ENCODE measurements at places on chromosomes 1 and 21. TPM values are rescaled to one million over a fixed set of nuclear protein-coding genes. Genes with fewer than 3 reads are reported as not detected.
A peak's percentile ranks its signal among the peaks of the same experiment; 100 is the strongest.

The PDC gene
- total RNA-seq, result not detected

The CFHR2 gene
- not detected for total RNA-seq

The TNFSF18 gene
- total RNA-seq, result 0.18 TPM

The SPATA21 gene
- total RNA-seq, result 0.04 TPM

The HIVEP3 gene
- total RNA-seq, result 0.93 TPM

The HSD3B1 gene
- total RNA-seq, result 0.53 TPM

The SELE gene
- total RNA-seq, result 1.6 TPM

The ITLN2 gene
- not detected for total RNA-seq

The CYP4A11 gene
- 0.13 TPM for total RNA-seq

- H3K36me3 ChIP-seq, result peaks cover 7% of the 10 kb centered on the region
- H3K27ac ChIP-seq, result no peak overlapping the region
- no peak overlapping the region for H3K4me3 ChIP-seq
- DNase-seq, result no peak
- no peaks in the 10 kb centered on the region for H3K27me3 ChIP-seq
Observed at GRCh38 chr1:24417681-24418080, 2.1 kb downstream of the NIPAL3 start.

GRCh38 chr1:157234705-157235273, 96.6 kb upstream of the ETV3 start:
- H3K4me3 ChIP-seq, result no peak overlapping the region
- no peak overlapping the region for H3K27ac ChIP-seq
- no peaks in the 10 kb centered on the region for H3K27me3 ChIP-seq
- H3K4me1 ChIP-seq, result no peaks in the 10 kb centered on the region

DNA sequence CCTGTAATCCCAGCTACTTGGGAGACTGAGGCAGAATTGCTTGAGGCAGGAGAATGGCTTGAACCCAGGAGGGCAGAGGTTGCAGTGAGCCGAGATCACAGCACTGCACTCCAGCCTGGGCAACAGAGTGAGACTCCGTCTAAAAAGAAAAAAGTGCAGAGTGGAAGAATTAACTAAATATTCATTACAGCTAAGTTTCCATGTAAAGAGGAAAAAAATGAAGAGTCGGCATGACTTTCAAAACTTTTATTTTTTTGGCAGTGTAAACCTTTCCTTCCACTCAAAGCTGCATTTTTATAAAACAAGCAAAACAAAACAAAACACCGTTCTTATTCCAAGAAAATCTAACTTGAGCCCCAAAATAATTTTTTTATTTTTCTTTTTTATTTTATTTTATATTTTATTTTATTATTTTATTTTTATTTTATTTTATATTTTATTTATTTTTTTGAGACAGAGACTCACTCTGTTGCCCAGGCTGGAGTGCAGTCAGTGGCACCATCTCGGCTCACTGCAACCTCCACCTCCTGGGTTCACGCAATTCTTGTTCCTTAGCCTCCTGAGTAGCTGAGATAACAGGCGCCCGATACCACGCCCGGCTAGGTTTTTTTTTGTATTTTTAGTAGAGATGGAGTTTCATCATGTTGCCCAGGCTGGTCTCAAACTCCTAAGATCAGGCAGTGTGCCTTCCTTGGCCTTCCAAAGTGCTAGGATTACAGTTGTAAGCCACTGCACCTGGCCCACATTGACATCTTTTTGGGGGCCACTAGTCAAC, 62.9 kb downstream of the PACC1 start:
- no peak overlapping the region for H3K4me3 ChIP-seq
- H3K4me1 ChIP-seq, result no peaks in the 10 kb centered on the region

DNA sequence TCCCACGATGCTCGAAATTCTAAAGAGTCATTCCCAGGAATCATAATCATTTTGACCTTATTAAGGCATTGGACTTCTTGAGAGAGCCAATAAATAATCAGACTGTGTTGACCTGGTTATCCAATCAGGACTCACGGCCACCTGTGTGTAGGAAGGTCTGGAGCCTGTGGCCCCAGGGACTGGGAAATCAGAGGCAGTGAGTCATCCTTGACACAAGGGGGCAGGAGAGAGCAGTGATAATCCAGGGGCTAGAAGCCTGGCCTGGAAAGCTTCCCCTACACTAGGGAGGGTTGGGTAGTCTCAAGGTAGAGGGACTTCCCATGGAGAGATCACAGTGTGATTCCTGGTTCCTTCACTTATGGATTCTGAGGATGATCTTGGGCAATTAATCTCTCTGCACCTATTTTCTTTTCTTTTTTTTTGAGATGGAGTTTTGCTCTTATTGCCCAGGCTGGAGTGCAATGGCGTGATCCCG, 4.7 kb downstream of the MR1 start:
- H3K4me1 ChIP-seq, result peaks cover 5% of the 10 kb centered on the region
- H3K4me3 ChIP-seq, result no peak overlapping the region
- H3K27me3 ChIP-seq, result no peaks in the 10 kb centered on the region
- H3K27ac ChIP-seq, result no peak overlapping the region
- peak; percentile 51 for DNase-seq
- H3K36me3 ChIP-seq, result no peaks in the 10 kb centered on the region

DNA sequence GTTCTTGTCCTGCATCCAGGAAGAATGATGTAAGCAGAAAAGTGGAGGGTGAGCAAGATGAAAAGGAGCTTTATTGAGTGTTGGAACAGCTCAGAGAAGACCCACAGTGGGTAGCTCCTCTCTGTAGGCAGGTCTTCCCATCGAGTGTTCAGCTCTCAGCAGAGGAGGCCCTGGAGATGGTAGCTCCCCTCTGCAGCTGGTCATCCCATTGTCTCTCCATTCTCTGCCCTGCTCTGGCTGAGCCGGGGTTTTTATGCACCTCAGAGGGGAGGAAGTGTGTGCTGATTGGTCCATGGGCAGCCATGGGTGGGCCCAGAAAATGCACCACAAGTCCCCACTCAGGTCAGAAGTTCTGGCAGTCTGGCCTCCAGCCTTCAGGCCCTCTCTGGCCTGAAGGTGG, 713.7 kb downstream of the MATN1 start:
- H3K27ac ChIP-seq, result no peak overlapping the region
- no peak overlapping the region for H3K4me3 ChIP-seq
- H3K4me1 ChIP-seq, result no peaks in the 10 kb centered on the region
- DNase-seq, result no peak

GRCh38 chr1:37560401-37561132, 3.8 kb downstream of the DNALI1 start:
- H3K4me3 ChIP-seq, result no peak overlapping the region
- DNase-seq, result peak; percentile 35
- peaks cover 31% of the 10 kb centered on the region for H3K36me3 ChIP-seq

- peaks cover 70% of the 10 kb centered on the region for H3K36me3 ChIP-seq
- no peaks in the 10 kb centered on the region for H3K27me3 ChIP-seq
- no peak for DNase-seq
- H3K4me1 ChIP-seq, result peaks cover 5% of the 10 kb centered on the region
Observed at GRCh38 chr1:35184495-35185199, 8.3 kb downstream of the SFPQ start.

DNA sequence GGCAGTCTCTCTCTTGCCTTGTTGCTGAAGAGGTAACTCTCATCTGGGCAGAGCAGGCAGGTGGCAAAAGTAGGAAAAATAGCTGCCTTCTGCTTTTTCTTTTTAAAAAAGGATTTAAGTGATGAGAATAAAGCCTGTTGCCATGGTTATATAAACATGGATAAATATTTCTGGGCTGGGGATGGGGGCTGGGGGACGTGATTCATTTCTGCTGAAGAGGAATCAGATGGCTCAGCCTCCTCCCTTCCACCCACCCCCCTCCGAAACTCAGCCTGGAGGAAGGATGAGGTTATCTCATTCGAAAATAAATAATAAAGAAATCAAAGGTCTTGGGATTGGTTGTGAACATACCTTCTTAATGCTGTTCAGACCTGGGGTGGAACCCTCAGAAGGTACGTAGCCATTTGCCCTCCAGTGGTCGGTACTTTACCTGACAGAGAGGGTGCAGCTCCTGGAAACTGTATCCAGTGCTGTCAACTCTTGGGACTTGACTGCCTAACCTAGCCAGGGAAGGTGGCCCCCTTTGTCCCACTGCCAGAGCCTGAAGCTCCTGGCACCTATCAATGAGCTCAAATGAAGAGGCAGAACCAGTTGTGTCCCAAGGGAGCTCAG, 3.8 kb upstream of the INKA2 start:
- H3K4me1 ChIP-seq, result peaks cover 52% of the 10 kb centered on the region
- H3K27me3 ChIP-seq, result peaks cover 11% of the 10 kb centered on the region
- H3K4me3 ChIP-seq, result no peak overlapping the region
- H3K27ac ChIP-seq, result no peak overlapping the region

GRCh38 chr1:184743062-184743756, 11.4 kb downstream of the EDEM3 start:
- no peaks in the 10 kb centered on the region for H3K4me1 ChIP-seq
- no peak overlapping the region for H3K27ac ChIP-seq
- no peak for DNase-seq
- H3K36me3 ChIP-seq, result no peaks in the 10 kb centered on the region
- H3K27me3 ChIP-seq, result no peaks in the 10 kb centered on the region

GRCh38 chr1:235295902-235296350, 32.1 kb downstream of the ARID4B start:
- H3K27me3 ChIP-seq, result no peaks in the 10 kb centered on the region
- DNase-seq, result no peak
- H3K36me3 ChIP-seq, result no peaks in the 10 kb centered on the region

GRCh38 chr1:232305050-232305449, 324.9 kb downstream of the SIPA1L2 start:
- H3K4me1 ChIP-seq, result peaks cover 12% of the 10 kb centered on the region
- no peak overlapping the region for H3K27ac ChIP-seq
- no peaks in the 10 kb centered on the region for H3K36me3 ChIP-seq
- H3K4me3 ChIP-seq, result no peak overlapping the region
- DNase-seq, result no peak

GRCh38 chr1:8223526-8223925, 94.4 kb upstream of the SLC45A1 start:
- no peaks in the 10 kb centered on the region for H3K27me3 ChIP-seq
- no peaks in the 10 kb centered on the region for H3K36me3 ChIP-seq
- no peak overlapping the region for H3K4me3 ChIP-seq
- no peaks in the 10 kb centered on the region for H3K4me1 ChIP-seq
- no peak overlapping the region for H3K27ac ChIP-seq

GRCh38 chr1:82843876-82844275, 1043.1 kb downstream of the ADGRL2 start:
- H3K27ac ChIP-seq, result no peak overlapping the region
- H3K27me3 ChIP-seq, result no peaks in the 10 kb centered on the region

DNA sequence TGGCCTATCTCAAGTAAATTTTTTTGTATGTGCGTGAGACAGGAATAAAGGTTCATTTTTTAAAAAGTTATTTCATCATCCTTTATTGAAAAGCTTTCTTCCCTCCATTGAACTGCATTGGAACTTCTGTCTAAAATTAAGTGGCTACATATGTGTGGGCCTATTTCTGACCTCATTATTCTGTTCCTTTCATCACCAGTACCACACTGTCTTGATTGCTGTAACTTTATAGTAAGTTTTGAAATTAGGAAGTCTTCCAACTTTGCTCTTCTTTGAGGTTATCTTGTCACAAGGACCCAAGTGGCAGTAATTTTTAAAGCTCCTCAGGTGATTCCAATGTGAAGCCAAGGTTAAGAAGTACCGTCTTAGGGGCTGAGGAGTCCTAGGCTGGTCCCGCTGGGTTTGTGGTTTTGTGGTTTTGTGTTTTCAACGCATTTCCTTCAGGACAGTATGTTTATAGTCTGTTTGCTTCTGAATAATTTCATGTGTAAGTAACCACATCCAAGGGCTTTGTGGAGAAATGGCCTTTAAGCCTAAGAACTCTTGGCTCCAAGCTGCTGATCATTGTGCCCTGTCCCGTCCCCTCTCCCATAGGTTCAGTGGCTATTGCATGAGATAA, 12.4 kb upstream of the SCAF4 start:
- H3K27ac ChIP-seq, result no peak overlapping the region
- no peaks in the 10 kb centered on the region for H3K27me3 ChIP-seq
- H3K4me3 ChIP-seq, result no peak overlapping the region
- no peaks in the 10 kb centered on the region for H3K36me3 ChIP-seq

DNA sequence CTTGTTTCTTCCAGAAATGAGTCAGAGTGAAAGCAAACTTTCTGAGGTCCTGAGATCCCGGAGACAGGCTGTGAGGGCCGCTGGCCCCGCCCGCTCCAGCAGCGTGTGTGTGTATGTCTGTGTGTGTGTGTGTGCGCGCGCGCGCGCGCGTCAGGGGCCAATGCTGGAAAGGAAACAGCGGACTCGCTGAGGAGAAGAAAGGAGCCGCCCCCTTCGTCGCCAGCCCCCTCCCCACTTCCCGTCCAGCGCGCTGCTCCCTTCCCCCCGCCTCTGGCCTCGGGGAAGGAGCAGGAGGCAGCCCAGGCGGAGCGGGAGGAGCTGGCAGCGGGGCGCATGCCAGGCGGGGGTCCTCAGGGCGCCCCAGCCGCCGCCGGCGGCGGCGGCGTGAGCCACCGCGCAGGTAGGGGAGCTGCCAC, at the start of gene DISC1:
TSS of gene DISC1 (plus strand) at position 256 of the 416 bp plus-strand sequence. CDS start at position 334, 78 bp downstream.
- peak; percentile 96 for DNase-seq
- H3K4me1 ChIP-seq, result peaks cover 19% of the 10 kb centered on the region

DNA sequence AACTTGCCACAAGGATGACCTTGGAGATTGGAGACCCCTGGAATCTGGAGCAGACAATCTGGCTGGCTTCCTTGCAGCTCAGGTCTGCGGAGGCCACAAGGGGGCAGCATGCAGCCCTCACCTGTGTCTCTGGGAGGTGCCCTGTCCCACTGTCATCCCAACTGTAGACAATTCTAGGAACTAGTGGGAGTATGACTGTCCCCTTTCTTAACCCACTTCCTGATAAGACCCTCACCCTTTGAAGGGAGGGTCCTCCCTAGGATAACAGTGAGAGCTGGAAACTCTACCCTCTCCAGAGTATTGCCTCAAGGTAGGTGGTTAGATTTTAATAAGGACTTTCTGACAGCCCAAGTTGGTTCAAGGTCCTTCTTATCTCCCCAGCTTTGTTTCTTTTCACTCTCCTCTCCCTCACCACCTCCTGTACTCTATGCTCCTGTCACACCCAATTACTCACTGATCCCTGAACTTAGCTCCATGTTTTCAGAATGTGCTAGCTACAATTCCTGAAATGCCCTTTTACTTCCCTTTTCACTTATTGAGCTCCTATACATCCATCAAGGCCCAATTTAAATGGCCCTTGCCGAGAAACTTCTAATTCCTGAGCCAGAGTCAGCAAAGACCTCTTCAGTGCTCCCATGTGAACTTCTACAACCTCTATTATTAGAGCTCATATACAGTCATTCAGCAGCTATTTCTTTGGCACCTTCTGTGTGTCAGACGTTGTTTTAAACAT, 9.2 kb upstream of the KCNQ4 start:
- H3K4me1 ChIP-seq, result peaks cover 22% of the 10 kb centered on the region
- H3K27me3 ChIP-seq, result no peaks in the 10 kb centered on the region
- H3K27ac ChIP-seq, result no peak overlapping the region
- peak; percentile 54 for DNase-seq

GRCh38 chr21:20261364-20261763, 736.8 kb upstream of the NCAM2 start:
- H3K27ac ChIP-seq, result no peak overlapping the region
- no peaks in the 10 kb centered on the region for H3K27me3 ChIP-seq
- no peak overlapping the region for H3K4me3 ChIP-seq
- H3K4me1 ChIP-seq, result no peaks in the 10 kb centered on the region

GRCh38 chr1:65163201-65163805, 15.3 kb downstream of the AK4 start:
- H3K27ac ChIP-seq, result no peak overlapping the region
- H3K27me3 ChIP-seq, result no peaks in the 10 kb centered on the region
- no peak overlapping the region for H3K4me3 ChIP-seq
- H3K4me1 ChIP-seq, result no peaks in the 10 kb centered on the region
- H3K36me3 ChIP-seq, result no peaks in the 10 kb centered on the region

- no peaks in the 10 kb centered on the region for H3K27me3 ChIP-seq
- peaks cover 11% of the 10 kb centered on the region for H3K4me1 ChIP-seq
- no peaks in the 10 kb centered on the region for H3K36me3 ChIP-seq
- peak; percentile 86 for DNase-seq
- no peak overlapping the region for H3K4me3 ChIP-seq
- peak overlapping the region; percentile 47 for H3K27ac ChIP-seq
Observed at GRCh38 chr1:231139125-231139649, 22.7 kb upstream of the TRIM67 start.

GRCh38 chr1:154208677-154209388, 2.7 kb upstream of the CFAP141 start:
- no peaks in the 10 kb centered on the region for H3K4me1 ChIP-seq
- H3K4me3 ChIP-seq, result no peak overlapping the region
- H3K27me3 ChIP-seq, result no peaks in the 10 kb centered on the region
- H3K27ac ChIP-seq, result no peak overlapping the region
- H3K36me3 ChIP-seq, result peaks cover 65% of the 10 kb centered on the region
